ENCODE measurements at places on chromosomes 3 and 15.

DNA sequence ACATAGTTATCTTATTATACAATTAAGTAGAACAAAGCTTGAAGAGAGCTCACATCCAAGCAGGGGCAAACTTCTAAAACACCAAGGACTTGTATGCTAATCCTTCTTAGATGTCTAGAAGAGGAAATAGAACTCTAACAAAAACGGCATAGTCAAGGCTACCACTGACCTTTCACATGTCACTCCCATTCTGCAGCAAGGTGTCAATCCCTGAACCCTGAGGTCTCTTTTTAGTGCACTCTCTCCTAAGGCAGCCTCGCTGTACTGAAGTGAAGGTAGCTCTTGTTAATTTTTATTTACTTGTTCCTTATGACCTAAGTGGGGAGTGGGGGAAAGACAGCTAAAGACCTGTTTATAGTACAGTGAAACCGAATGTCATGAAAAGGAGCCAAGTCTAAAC lies 506.5 kb downstream of the FOXP1 start:
- DNase-seq, result no peak

GRCh38 chr3:45169125-45169904 lies 23.1 kb upstream of the CDCP1 start:
- DNase-seq, result no peak

DNA sequence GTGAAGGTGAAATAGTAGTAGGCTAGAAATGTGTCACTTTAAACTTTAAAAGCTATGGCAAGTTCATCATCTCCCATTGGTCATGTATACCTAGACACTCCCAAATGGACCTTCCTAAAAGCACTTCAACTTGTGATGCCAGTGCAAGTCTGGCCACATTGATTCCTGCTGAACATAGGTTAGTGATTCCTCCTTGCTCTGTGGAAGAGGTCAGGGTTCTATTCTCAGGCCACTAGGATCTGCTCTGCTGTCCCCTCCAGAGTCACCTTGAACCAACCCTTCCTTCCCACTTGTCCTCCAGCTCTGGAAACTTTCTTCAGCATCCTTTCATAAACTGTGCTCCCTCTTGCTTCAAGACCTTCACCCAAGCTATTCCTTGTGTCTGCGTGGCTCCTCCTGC lies 301.7 kb downstream of the RPLP1 start:
- no peak for DNase-seq

- no peak for DNase-seq
Measured at GRCh38 chr3:100456745-100457144, 35.7 kb upstream of the TMEM45A start.

- DNase-seq, result no peak
Measured at GRCh38 chr3:37858742-37859141, 2.9 kb upstream of the CTDSPL start.

GRCh38 chr3:146246526-146246925 lies 4.4 kb downstream of the PLSCR4 start:
- no peak for DNase-seq

DNA sequence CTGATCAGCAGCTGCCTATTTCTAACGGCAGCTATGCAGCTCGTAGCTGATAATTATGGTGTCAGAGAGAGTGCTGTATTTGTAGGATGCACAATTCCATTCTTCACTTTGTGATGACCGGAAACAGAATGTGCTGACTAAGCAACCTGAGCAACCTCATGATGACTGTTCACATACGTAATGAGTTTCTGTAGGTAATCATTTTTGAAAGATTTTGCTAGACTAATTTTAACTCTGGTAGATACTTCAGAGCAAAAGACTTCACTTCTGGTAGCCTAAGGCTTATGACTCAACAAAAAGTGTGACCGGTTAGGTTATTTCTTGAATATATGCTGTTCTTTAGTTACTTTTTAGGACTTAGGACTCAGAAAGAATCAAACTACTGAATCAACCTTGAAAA lies 567.7 kb downstream of the NAALADL2 start:
- no peak for DNase-seq

- no peak for DNase-seq
Measured at GRCh38 chr15:70249616-70250015, 151.9 kb upstream of the TLE3 start.

DNA sequence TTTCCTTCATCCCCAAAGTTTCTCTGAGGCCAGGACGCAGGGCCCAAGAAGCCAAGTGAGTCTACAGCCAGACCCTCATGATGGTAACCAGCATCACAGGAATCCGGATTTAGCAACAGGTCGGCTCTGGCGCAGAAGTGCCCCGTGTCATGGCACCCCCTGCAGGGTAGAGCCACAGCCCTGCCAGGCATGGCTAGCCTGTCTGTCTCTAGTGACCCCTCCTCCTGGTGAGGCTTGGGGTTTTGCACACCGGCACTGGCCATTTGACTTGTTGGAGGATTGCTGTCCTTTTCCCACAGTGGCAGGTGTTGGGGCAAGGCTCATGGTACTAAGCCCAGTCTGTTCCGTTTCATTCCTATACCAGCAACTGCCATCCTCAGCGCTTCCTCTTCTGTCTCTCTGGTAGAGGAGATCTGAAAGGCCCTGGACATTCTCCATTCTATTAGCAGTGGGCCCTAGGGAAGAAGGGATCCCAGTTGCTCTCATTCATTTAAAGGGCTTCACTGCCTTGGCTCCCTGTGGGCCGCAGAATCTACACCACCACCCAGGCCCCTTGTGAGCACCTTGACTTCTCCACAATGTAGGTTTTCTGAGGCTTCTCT lies 9.4 kb upstream of the CHAC1 start:
- DNase-seq, result no peak

GRCh38 chr15:43799209-43799944 lies 643 bp downstream of the SERINC4 start:
- DNase-seq, result no peak

GRCh38 chr3:48222616-48223513 lies at the start of gene CAMP:
CAMP (plus strand) TSS chr3:48223495; CDS start chr3:48223512, 17 bp downstream.
- peak; percentile 29 for DNase-seq

GRCh38 chr3:14544282-14545250 lies 4.4 kb upstream of the GRIP2 start:
- DNase-seq, result no peak

DNA sequence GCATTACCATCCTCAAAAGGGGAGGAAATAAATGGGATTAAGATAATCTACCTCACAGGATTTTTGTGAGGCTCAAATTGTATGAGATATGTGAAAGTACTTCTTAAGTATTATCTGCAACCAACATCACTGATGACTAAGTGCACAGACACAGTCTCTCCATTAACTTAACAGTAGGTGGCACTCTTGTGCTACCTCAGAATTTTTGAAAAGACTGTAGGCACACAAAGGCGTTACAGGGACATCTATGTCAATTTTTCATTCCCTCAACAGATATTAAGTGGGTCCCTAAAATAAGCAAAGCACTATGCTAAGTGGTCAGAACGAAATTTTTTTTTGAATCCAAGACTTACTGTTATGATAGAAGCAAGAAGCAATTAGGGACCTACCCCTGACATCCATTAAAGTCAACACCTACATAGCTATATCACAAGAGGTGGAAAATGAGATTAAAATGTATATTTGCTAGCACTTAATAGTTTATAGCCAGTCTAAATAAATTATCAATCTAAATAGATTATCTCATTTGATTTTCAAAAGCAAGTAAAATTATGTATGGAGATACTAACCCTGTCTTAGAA lies 52.9 kb downstream of the RYK start:
- peak; percentile 66 for DNase-seq

DNA sequence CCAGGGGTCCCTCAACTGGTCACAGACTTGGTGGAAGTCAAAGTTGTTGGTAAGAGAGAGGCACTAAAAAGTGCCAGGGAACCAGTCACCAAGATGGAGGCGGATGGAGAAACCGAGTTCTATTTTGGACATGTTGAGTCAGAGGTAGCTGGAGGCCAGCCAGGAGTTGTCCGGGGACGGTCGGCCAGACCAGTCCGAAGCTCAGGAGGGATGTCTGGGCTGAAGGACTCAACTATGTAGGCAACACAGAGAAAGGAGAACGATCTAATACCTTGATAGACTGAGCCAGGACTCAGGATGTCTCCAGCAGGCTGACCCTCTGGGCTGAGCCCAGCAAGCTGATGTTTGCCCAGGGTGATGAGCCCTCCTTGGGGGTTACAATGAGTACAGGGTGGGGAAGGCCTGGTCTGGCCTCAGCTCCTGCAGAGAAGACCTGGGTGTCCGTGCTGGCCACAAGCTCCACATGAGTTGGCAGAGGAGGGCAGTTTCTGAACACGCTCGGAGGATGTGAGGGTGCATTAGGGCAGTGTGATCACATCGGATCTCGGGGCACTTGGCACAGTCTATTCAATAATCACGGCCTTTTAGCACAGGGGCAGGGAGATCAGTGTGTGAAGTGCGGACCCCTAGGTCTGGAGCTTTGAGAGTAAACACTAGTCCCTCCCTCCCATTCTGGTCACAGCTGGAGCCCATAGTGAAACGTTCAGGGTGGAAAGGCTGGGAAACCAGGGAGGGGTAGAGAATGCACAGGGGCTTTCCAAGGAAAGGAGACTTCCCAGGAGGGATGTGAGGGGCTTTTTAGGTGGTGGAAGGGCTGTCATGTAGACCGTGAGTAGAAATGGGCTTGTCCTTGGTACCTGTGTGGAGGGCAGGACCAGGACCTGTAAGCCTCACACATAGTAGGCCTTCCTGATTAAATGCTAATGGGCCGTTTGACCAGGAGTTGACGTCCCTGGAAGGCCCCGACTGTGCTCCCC lies 111.9 kb downstream of the ETFA start:
- peak; percentile 42 for DNase-seq

DNA sequence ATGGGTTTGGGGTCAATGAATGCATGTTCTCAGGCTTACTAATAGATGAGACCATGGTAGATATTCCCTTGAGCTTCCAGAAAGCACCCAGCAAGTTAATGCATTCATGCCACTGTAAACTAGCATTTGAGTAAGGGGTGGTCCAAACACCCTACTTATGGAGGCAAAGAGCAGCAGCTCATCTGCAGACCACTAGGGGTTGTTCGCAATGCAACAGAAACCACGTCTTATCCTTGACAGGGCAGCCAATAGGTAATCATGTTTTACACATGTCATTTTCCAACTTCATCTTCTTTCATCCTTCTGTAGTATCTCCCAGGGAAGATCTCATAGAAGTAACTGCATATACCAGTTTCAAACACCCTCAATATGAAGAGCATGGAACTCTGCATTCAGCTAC lies 330.2 kb downstream of the RORA start:
- no peak for DNase-seq

DNA sequence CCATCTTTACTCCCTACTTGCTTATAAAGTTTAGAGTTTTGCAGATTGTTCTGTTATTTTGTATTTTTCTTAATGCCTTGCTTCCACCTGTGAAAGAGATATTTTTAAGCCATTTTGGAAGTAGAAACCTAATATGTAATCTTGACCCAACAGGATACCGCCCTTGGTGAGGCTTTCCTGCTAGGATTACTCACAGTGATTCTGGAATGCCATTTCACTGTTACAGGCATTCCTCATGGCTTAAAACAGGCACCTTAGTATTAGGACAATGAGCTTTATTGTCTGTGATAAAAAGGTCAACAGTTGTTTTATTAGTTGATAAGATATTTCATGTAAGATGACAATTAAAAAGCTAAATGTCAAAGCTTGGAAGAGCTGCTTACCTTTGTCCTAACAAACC lies 58.2 kb downstream of the PHLDB2 start:
- peak; percentile 77 for DNase-seq

- peak; percentile 47 for DNase-seq
Measured at GRCh38 chr3:48016301-48016973, at the start of gene MAP4. MAP4 (minus strand) TSS chr3:48016416; CDS start chr3:47998860, 17,556 bp downstream.

DNA sequence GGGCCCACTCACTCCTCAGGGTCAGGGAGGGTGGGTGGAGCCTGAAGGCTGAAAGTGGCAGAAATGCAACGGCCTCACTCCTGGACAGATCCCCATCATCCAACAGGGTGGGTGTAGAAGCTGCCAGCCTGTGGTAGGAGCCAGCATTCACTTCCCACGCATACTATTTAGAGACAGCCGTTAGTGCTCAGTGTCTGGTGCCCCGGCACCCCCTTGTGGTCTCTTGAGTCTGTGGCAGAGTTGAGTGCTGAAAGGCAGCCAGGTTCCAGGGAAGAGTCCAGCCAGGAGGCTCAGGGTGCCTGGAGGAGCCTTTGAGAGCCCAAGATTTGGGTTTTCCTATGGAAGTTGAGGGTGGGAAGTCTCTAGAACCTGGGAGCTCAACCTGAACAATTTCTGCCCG lies 2.1 kb upstream of the GNAT1 start:
- DNase-seq, result peak; percentile 69

- peak; percentile 47 for DNase-seq
Measured at GRCh38 chr15:34616613-34617012, 33.2 kb upstream of the GOLGA8B start.

DNA sequence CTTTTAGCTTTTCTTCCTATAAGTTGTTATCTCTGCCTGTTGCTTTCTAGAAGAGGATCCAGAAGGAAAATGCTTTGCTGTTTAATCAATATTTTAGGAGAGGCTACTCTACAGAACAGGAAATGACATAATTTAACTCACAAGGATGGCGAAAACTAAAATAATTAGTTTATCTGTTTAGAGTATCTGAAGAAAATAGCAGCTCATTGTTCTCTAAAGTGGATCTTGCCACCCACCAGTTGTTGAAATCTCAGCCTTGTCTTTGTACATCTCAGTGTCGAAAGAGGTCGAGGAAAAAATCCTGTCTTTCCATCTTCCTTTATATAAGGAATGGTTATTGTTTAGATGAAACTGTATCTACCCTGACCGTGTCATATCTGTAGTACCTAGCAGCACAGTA lies 126.6 kb downstream of the ZNF609 start:
- no peak for DNase-seq

GRCh38 chr15:86796521-86796920 lies 716.9 kb downstream of the AGBL1 start:
- no peak for DNase-seq

DNA sequence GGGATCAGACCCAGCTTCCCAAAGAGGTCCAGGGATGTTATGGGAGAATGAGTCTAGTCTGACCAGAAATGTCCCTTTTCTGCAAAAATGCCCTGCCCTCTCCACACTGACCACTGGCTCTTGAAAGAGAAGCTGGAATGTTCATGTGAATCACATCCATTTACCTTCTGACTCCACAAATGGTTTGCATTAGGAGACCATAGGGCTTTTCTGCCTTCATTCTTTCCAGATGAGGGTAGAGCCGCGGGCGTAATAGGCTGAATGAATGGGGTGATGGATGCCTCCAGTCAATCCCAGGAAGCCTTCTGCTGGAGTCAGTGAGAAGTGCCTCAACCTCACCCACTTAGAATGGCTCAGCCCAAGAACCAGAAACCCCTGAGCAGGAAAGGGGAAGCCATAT lies 47.2 kb upstream of the IREB2 start:
- DNase-seq, result no peak

GRCh38 chr3:70554170-70554569 lies 241.7 kb upstream of the MDFIC2 start:
- DNase-seq, result no peak

GRCh38 chr3:63240381-63240902 lies 37.7 kb upstream of the SYNPR start:
- no peak for DNase-seq

- DNase-seq, result no peak
Measured at GRCh38 chr15:39666677-39667076, 85.8 kb downstream of the THBS1 start.
